GDM1 (cell line): ENCODE measurements at places on chromosomes 3 and 15.

GRCh38 chr3:36956155-36956554 is 11.3 kb upstream of the TRANK1 start:
- DNase-seq, result no peak

DNA sequence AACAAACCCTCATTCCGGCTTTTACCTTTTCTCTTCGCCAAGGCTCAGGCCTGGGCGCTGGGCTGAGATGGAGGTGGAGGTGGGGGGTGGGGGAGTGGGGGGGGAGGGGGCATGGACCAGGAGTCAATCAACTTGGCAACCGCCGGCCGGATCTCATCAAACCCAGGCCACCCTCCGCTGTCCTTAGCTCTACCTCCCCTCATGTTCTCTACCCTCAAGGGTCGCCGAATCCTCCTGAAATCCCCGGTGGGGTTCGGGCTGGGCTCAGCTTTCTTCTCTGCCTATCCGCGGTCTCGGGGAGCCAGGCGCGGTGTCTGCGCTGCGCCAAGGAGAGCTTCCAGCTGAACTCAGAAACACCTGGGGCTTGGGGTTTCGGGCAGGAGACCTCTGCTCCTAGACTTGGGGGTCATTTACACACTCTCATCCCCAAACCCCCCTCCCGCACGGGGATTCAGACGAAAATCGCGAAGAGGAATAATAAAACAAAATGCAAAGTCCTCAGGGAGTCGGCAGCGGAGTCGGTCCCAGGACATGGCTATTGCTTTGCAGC is 2.5 kb downstream of the ONECUT1 start:
- no peak for DNase-seq

- DNase-seq, result no peak
Measured at GRCh38 chr3:112350018-112350810, 17.3 kb downstream of the CD200 start.

- DNase-seq, result no peak
Measured at GRCh38 chr15:86852741-86853140, 773.1 kb downstream of the AGBL1 start.

DNA sequence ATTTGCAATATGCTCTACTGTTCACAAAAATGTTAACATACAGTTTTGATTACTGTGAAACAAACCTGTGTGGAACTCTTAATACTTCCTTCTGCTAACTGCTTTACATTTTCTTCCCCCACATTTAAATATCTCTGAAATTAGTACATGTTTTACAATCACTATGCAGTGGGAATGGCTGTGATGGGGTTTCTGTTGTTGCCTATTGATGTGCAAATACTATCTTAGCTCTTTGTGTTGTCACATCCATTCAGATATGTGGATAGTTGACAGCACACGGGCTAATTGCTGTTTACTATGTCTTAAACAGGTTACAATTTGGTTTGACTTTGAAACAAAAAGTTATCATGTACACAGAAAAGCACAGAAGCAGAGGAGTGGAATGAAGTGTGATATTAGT is 95.8 kb upstream of the CCNL1 start:
- no peak for DNase-seq

DNA sequence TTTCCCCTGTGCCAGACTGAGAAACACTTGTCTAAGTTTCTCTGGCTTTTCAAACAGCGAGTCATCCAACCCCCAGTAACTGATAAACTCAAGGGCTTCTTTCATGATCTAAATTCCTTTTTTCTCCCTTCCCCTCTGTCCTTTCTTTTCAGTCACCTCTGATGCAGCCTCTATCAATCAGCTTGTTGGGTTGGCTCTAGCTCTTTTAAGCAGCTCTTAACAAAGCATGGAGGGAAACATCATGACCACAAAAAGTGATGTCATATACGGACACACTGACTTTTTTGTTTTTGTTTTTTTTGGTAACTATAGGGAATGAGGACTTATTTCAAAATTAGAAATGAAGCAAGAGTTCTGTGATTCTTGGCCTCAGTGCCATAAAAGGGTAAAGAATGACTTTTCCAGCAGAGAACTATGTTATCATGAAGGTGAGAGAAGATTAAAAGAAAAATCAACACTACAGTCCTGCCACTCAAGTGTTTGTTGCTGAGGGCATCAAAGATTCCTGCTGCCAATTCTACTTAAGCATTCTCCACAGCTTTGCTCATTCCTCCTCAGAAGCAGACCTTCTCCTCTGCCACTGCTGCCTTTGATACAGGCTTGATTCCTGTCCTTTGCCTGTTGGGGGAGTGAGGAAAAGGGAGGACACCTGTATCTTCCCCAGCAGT is 457.0 kb upstream of the ONECUT1 start:
- DNase-seq, result no peak

DNA sequence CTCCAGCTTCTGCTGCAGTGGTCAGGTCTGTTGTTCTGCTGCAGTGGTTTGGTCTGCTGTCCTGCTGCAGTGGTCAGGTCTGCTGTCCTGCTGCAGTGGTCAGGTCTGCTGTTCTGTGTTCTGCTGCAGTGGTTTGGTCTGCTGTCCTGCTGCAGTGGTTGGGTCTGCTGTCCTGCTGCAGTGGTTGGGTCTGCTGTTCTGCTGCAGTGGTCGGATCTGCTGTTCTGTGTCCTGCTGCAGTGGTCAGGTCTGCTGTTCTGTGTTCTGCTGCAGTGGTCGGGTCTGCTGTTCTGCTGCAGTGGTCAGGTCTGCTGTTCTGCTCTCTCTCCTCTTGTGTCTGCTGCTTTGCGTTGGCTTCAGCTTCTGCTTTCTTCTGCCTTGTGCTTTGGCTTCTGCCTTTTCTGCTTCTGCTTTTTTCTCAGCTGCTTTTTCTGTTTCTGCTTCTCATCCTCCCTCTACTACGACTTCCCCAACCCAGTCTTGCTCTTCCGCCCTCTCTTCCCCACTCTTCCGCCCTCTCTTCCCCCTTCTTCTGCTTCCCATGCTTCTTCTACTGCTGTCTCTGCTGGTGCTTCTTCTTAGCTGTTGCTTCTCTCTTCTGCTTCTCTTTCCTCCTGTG is 50.7 kb downstream of the FAM43A start:
- peak; percentile 83 for DNase-seq

DNA sequence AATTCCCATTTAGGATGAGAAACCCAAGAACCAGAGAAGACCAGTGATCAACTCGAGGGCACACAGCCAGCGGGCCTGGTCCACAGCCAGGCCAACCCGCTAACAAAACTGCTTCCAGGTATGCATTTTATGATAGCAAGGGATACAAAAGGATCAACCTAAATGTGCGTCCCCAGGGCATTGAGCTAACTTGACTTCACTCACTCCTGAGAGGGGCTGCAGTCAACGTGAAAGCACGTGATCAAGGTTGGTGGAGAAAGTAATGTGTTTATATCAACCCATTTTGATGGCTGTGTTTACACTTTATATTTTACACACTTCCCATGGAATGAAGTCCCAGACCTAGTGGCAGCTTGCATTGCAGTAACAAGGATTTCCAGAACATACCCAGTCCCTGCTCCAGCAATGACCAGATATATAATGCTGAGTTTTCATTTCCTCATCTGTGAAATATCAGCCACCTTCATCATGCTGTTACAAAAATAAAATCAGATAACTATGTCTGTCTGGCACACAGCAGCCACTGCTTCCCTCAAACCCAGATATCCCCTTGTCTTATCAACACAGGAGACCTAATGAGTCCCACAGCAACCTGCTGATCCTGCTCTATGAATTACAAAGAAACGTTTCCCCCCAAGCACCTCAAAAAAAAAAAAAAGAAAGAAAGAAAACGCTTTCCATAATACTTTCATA is 2.0 kb downstream of the KLHL6 start:
- no peak for DNase-seq

DNA sequence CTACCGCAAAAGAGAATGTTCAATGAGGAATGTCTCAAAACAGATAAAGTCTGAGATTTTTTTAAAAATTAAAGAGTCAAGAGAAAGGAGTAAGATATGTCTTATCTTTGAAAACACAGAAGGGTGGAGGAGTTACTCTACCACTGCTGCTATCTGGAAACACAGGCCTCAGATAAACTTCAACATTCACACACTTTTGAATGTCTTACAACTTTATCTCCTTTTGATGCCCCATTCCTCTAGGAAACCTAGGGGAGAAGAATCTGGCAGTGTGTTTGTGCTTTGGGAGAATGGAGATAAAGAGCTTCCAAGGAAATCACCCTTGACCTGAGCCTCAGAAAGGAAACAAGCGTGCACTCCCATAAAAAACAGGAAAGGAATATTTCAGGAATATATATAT is 468.2 kb downstream of the PLOD2 start:
- no peak for DNase-seq

DNA sequence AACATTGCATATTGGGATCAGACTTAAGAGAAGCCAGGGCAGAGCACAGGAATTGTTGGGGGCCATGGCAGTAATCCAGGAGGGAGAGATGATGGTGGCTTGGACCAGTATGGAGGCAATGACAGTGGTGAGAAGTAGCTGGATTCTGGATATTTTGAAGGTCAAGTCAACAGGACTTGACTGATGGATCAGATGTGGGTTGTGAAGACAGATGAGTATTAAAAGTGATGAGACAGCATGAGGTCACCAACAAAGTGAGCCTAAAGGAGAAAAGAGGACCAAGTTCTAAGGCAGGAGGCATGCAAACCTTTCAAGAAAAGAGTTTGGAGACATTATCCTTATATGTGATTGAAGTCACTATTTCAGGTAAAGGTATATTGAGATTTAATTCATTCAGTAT is 56.6 kb upstream of the TIPARP start:
- DNase-seq, result no peak

- DNase-seq, result no peak
Measured at GRCh38 chr3:128483657-128484403, 9.2 kb downstream of the GATA2 start.

GRCh38 chr3:82144811-82145210 is 383.4 kb upstream of the GBE1 start:
- no peak for DNase-seq

- no peak for DNase-seq
Measured at GRCh38 chr3:41247055-41248004, 48.0 kb downstream of the CTNNB1 start.

DNA sequence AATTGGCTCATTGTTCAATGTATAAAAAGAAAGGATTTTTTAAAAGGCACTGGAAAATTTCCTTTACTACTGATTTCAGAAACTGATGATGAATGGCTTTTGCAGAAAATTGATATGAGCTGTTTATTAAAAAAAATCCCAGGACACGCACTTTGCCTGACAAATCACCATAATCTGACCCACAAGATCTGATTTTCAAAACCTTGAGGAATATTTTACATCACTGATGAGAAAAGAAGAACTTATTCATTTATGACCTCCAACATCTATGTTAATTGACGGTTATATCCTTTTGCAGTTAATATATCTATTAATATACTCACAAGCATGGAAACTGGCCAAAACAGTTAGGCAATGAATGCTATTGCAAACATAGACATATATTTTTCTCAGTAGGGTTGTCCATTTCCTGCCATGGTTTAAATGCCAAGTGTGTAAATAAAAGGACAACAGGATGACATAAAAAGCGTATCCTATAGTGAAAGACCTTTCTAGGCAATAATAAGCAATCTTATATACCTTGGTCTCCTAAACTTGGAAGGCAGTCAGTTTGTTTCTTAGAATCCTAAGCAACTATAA is 109.7 kb upstream of the SLC7A14 start:
- DNase-seq, result no peak

DNA sequence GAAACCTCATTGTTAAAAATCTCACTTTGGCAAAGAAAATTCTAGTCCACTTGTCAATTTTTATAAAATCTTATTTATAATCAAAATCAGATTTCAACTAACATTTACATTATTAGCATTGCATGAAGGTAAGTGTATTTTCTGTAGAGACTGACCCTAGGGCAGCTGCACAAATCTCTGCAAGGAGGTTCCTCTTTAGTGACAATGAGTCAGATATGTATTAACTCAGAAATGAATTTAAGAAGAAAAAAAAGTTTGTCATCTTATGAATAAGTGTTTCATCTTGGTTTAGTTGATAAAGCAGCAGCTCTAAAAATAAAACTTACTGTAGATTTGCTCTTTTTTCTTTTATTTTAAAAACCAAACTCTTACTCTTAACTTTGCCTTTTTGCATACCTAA is 9.0 kb upstream of the GNB4 start:
- DNase-seq, result no peak

GRCh38 chr3:148866261-148866660 is 1.2 kb downstream of the CPA3 start:
- no peak for DNase-seq

GRCh38 chr3:133799794-133800585 is 5.6 kb upstream of the SRPRB start:
- DNase-seq, result no peak

- no peak for DNase-seq
Measured at GRCh38 chr3:71241246-71241901, 342.2 kb downstream of the FOXP1 start.
